ENCODE measurements at places on chromosomes 12 and 14.
A peak's percentile ranks its signal among the peaks of the same experiment; 100 is the strongest.

DNA sequence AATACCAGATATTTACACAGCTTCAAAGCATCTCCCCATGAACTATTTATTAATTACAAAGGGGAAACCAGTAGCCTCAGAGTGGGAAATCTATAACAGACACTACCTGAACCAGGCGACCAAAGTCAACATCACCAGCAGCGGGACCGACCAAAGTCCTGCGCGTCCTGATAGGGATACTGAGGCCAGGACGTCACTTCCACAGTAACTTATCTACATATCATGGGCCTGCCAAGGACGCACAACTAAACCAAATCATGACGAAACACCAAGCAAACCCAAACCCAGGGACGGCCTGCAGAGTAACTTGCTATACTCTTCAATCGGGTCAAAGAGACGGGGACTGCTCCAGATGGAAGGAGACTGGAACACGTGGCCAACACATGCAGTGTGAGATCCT lies 26.0 kb upstream of the RIMBP2 start:
- no peak for DNase-seq

GRCh38 chr14:66468778-66469367 lies 17.3 kb upstream of the CCDC196 start:
- no peak for DNase-seq

DNA sequence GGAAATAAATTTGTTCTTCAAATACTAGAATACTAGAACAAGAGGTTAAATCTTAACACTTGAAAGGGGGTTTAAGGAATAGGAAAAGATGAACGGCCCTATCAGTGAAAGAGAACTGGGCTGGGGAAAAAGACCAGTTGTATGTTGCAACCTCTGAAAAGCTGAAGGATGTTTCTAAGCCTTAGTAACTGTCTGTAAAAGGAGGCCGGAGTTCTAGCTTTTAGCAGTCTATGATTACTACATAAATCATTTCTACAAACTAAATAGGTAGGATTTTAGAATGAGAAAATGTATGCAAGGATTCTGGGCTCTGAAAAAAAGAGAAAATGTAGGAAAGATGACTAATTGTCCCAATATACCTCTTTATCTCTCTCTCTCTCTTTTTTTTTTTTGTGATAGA lies 4.9 kb downstream of the CERS5 start:
- DNase-seq, result no peak

DNA sequence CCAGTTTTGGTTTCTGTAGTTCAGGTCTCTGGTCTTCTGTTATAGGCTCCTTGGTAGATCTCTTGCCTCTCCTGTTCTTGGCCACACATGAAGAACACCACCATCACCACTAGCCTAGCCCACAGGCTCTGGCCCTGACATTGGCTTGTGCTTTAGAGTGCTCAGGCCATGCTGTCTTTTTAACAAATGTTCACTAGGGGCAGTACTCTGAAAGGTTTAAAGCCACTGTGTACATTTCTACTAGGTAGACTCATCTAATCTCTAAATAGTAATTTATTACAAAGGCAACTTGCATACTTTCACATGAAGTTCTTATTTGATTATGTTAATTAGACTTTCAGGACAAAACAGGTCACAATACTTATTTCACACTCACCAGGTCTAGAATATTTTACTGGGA lies 38.3 kb downstream of the PDE6H start:
- no peak for DNase-seq

- DNase-seq, result no peak
Measured at GRCh38 chr12:24979976-24980730, 31.3 kb upstream of the BCAT1 start.

DNA sequence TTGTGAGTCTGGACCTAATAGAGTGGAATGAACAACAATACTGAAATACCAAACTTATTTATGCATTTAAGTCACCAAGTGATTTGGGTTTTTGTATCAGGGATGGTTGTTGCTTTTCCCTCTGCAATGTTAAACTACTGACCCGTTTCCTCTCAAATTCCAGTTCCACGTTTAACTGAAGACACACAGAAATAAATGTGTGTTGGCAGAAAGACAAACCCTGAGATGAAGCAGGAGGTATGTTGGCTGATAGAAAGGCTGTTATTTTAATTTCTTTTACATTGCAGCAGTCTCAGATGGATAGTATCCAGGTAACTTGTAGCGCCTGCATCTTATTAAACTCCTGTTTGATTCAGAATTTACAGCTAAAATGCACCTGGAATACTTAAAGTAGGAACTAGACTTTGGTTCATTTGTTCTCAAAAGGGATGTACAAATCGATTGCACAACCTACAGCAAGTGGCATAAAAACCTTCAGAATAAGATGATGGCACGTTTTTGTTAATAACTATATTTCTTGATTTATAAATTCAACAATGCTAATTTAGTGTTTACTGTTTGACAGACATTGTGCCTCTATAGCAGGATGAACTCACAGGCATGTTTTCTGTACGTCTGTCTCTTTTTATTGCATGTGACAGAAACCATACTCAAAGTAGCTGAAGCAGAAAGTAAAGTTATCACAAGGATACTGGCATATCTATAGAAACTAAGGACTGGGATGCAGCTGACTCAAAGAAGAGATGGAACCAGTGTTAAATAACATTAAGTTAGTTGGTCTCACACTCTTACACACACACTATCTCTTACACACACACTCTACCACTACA lies 405.7 kb downstream of the ZFP36L1 start:
- peak; percentile 27 for DNase-seq

DNA sequence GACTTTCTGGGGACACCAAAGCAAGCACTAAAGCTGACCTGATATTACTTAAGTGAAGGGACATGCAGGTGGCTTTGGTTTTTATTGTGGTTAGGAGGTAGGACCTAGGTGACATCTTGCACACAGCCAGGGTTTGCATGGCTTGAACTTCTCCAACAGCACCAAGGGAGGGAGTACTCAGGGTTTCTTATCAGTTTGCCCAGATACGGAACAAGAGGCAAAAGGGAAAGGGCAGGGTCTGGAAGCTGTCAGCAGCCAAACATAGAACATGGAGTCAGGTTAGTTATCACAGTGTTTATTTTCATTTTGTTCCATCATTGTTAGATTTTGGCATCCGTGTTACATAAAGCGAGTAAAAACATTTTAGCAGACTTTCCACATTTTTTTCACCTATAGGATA lies 186.3 kb upstream of the CLEC14A start:
- DNase-seq, result no peak

GRCh38 chr14:34322940-34323418 lies 139.1 kb downstream of the SPTSSA start:
- no peak for DNase-seq

Measured in DMS 273 treated with DMSO at 0.1 percent for 48 hours (cell line).